ENCODE measurements at places on chromosomes 12 and 14.
A peak's percentile ranks its signal among the peaks of the same experiment; 100 is the strongest.

- peak; percentile 88 for DNase-seq
Measured at GRCh38 chr12:117832459-117833457, 136.0 kb downstream of the KSR2 start.

DNA sequence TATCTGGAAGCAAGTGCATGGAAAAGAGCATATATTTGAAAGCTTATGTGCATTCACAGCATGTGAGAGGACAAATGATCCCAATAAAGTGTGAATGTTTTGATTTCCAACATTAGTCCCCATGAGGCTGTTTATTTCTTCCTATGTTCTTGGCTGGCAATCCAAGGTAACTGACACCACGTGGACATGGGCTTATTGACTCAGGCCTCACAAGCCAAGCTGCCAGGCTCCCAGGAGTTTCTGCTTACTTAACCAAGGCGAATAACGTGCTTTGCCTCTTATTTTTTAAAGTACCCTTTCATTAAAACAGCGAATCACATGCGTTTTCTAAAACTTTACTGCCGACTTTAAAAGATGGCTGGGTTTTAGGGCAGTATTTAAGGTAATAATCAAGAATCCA lies 441.7 kb downstream of the FUT8 start:
- no peak for DNase-seq

GRCh38 chr14:96394047-96394815 lies 2.3 kb downstream of the AK7 start:
- DNase-seq: no peak

GRCh38 chr12:117564881-117565280 lies 203.5 kb upstream of the NOS1 start:
- DNase-seq: no peak

GRCh38 chr14:97270308-97270707 lies 473.1 kb downstream of the VRK1 start:
- DNase-seq: no peak

Data from fibroblast of skin of abdomen (primary cell).